ENCODE measurements at places on chromosomes 13 and 19.
A peak's percentile ranks its signal among the peaks of the same experiment; 100 is the strongest.

- no peak for DNase-seq
Observed at GRCh38 chr13:108383667-108384066, 114.1 kb downstream of the TNFSF13B start.

GRCh38 chr13:51715613-51716012 is 88.3 kb downstream of the DHRS12 start:
- no peak for DNase-seq

GRCh38 chr13:27534981-27535380 is 84.6 kb upstream of the MTIF3 start:
- DNase-seq, result no peak

DNA sequence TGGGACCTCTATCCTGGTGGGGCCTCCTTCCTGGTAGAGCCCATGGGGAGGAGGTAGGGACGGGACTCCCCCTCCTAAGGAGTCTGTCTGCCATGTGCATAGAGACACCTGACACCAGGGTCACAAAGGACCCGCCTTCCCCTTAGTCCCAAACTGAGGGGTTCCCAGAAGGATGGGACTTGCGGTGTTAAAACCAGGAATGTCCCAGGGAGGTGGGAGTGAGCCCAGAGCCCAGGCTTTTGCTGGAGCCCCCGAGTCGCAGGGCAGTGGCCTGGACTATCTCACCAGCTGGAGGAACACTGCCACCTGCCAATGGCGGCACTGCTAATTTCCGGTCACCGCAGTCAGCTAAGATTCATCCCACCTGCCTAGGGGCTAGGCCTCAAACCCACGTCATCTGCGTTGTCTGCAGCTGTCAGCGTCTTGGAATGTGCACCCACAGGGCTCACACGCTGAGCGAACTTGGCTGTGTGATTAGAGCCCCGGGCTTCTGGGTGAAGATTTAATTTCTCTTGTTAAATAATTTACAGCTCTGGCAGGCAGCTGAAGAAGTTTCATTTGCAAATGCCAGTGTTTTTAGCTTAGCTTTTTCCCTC is 31.9 kb upstream of the ATP11A start:
- no peak for DNase-seq

DNA sequence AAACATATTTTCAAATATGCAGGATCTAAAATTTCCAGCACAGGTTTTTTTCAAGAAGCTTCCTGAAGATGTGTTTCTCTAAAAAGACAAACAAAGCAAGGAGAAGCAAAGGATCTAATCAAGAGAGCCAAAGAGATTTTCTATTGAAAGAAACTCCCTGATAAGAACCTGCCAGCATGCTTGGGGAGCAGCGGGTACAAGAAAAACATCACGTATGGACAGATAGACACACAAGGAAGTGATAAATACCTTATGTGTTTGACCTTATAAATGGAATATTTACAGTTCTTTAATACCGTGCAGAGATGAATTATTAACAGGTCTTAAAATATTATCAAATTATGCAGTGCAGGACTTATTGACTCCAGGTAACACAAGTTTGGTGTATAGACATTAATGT is 562.1 kb downstream of the DACH1 start:
- no peak for DNase-seq

DNA sequence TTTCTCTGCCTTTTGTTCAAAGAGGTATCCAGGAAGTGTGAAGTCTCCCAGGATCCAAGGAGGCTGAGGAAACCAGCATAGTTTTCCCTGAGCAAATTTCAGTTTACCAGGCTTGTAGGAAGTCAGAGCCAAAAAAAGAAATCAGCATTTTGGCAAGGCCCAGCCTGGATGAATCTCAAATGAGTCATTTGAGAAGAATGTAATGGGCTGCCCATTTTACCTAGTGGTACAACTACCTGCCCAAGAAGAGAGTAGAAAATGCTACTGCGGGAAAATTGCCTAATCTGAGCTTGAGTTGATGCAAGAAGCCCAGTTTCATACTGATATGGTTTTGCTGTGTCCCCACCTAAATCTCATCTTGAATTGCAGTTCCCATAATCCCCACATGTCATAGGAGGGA is 284.1 kb upstream of the ZNF507 start:
- no peak for DNase-seq

DNA sequence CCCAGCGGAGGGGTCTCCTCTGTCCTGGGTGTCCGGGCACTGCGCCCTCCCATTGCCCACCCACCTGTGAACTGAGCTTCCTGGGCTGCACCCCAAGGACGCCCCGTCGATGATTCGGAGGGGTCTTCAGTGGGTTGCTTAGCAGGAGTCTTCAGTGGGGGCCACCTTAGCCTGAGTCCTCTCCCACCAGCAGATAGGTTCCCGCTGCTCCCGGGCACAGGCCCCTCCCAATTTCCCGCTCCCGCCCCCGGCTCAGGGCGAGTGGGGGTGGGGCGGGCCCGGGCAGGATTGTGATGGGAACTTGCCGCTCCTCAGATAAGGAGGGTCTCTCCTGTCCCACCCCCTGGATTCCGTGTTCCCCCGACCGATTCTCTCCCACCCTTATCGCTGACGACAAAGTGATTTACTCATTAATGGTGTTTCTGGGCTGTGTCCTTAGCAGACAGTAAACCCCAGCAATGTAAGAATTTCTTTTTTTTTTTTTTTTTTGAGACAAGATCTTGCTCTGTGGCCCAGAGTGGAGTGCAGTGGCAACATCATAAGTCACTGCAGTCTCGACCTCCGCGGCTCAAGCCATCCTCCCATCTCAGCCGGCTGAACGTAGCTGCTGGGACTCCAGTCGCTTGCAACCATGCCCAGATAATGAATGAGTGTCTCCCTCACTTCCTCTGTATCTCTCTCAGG is 655 bp upstream of the S1PR5 start:
- DNase-seq, result no peak

DNA sequence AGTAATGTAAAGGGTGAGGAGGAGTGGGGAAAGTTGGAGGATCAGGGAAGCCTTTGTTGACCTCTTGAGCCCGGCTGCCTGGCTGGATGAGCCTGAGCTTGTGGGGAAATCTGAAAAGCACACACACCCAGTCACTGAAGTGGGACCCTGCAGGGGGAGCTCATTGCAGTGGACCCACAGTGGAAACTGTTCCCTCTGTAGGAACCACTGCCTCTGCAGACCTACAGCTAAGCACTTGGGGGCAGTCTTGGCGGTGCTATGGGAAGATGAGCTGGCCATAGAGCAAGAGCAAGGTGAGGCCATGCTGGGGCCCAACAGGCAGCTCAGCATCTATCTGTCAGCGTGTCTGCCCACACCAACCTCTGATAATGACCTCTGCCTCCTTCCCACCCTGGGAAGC is 294.8 kb downstream of the TSHZ3 start:
- DNase-seq, result peak; percentile 23

DNA sequence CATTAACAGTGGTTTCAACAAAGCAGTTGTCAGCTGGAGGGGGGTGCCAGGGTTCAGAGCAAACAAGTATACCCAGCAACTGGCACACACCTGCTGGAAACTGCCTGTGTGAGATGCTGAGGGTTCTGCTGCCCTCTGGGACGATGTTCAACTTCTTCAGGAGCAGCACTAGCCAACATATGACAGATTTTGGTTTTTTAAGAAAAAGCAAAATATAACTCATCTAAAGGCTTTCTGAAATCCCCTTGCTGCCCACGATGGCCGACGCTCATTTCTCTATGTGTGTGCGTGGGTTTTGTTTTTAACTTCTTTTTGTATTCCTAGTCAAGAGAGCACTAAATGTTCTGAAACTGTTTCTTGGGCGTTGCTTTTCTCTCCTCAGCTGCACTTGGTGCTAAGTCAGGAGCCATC is 79.9 kb downstream of the MRPL57 start:
- no peak for DNase-seq

DNA sequence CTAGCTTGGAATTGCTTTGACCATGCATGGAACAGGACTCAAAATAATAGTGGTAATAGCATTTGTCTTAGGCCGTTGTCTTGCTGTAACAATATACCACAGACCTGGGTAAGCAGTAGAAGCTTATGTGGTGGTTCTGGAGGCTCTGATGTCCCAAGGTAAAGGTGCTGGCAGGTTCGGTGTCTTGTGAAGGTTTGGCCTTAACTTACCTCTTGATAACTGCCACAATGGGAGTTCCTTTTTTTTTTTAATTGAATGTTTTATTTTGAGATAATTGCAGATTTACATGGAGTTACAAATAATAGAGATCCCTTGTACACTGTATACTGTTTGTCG is 5.8 kb downstream of the RPL21 start:
- no peak for DNase-seq

- no peak for DNase-seq
Observed at GRCh38 chr13:97308735-97309429, 86.7 kb downstream of the MBNL2 start.

DNA sequence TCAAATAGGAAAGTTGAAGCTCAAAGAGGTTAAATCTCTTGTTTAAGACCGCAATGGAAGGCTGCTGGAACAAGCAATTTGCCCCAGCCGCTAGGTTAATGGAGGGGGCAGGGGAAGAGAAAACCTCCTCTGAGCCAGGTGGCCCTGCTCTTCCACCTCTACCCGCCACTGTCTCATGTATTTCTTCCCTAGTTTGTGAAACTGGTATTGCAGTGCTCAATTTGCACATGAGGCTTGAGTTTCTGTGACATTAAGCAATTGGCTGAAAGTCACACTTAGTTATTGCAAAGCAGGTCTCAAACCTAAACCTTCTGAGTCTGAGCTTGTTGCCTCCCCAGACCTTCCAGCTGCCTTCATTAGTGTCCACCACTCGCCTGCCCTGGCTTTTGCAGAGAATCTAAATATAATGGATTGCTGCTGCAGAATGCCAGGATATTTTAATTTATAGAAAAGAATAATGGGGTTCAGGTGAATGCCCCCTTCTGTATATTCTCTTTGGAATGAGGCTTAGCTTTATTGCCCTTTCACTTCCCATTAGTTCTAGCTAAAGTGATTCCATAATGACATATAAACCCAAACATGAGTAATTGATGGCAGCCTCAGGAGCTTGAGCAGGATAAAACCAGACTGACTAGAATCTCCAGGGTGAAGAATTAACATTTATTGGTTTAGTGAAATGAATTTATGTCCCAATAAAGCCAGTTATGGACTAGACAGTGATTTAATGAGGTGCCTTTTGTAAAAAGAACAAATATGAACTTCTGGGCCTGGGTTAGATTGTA is 27.0 kb upstream of the OLFM4 start:
- DNase-seq, result no peak

- no peak for DNase-seq
Observed at GRCh38 chr19:3723883-3724282, 15.7 kb downstream of the TJP3 start.

DNA sequence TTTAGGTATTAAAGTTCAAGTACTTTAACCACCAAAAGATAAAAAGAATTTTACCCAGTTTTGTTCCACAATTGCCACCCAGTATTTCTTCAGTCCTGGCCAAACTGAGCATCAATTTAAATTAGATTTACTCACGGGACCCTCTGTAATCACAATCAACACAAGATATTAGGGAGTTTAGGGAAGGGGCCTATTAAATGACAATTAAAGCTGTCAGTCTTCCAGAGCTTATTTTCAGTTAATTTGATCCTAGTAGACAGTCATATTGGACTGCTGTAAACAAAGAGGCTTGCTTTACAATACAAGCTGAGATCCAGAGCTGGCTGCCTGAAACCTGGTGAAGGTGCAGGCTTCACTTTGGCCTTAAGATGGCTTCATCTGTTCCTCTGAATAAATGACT is 321.2 kb upstream of the NBEA start:
- DNase-seq, result no peak

DNA sequence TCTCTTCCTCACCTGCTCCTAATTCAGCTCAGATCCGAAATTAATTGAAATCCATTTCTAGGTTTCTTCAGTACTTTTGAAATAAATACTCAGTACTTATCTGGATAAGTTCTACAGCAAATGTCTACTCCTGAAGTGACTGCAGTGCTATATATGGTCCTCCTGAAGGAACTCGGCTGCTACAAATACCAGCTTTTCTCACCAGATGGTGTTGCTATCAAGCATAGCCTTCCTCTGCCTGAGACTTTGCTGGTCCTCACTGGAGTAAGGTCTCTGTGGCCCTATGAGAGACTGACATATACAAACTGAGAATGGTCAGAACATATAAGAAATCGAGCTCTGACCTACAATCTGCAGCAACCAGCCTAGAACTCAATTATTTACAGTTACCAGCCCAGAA is 161.6 kb downstream of the NDFIP2 start:
- DNase-seq, result no peak

DNA sequence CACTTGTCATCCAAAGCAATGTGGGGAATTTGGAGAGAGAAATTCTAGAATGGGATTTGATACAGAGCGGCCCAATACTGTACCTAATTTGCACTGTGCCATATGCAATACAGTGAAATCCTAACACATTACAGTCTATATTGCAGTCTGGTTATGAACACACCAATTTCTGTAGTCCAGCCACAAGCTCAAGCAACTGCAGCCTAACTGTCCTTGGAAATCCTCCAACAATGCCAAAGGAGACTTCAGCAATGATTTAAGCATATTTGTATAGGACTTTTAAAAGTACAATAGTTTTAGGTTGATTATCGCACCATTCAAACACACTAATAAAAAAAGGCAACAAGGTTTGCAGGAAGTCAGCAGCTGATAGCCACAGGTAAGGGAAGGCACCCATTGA is 17.3 kb downstream of the DIAPH3 start:
- DNase-seq, result no peak

DNA sequence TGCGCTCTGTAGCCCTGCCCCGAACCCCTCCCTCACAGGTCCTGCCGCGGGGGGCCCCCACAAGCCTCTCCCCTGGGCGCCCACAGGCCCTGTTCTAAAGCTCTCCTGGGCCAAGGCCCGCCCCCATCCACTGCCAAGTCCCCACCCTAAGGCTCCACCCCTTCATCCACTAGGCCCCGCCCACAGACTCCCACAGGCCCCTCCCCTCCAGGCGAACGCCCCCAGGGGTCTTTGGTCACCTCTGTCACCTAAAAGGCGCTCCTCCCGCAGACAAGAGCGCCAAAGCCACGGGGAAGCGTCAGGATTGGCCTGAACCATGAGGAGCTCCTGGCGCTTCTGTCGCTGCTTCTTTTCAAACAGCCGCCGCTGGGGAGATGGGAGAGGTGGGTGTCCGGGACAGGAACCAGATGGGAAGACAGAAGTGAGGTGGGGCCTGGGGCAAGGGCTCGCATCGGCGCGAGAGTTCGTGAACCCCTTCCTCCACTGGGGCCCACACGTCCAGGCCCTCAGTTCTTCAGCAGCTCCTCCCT is 2.3 kb downstream of the TULP2 start:
- no peak for DNase-seq

- no peak for DNase-seq
Observed at GRCh38 chr19:376111-376470, 31.5 kb upstream of the MIER2 start.

DNA sequence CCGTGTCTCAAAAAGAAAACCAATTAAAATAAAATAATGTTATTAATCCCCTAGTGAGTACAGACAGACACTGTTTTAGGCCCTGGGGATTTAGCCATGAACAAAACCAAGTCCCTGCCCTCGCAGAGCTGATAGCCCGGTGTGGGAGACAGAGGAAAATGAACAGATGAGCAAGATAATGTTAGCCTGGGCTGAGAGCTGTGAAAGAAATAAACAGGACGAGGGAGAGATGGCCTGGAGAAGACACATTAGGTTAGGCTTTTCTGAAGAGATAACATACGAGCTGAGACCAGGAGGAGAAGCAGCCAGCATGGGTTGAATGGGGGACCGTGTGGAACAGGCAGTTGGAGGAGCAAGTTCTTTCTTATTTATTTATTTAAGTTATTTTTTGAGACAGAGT is 9.0 kb downstream of the RELB start:
- no peak for DNase-seq
